CD4-positive, CD25-positive, alpha-beta regulatory T cell (primary cell): ENCODE measurements at places on chromosomes 1 and 21. TPM values are rescaled to one million over a fixed set of nuclear protein-coding genes. Genes with fewer than 3 reads are reported as not detected.

GRCh38 chr1:232594768-232595698 lies 34.9 kb downstream of the SIPA1L2 start:
- H3K4me1 ChIP-seq, result no peaks in the 10 kb centered on the region
- H3K36me3 ChIP-seq, result no peaks in the 10 kb centered on the region
- no peak overlapping the region for H3K27ac ChIP-seq
- no peak for DNase-seq

DNA sequence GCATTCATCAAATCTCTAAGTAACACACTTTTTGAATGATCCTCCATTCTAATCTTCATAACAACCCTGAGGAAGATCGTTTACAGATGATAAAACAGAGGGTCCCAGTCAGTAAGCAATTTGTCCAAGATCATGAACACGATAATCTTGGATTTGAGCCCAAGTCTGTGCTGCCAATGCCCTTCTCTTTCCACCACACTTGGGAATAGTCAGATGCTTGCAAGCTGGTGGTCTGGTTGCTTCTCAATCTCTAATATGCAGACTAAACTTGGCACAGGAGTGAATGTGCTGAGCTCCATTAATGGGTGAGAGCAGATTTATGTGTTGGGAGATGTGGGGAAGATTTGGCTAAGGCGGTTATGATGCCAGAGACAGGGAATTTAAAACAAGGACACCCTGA lies 430.6 kb upstream of the DAB1 start:
- H3K4me1 ChIP-seq, result no peaks in the 10 kb centered on the region
- no peak for DNase-seq
- no peak overlapping the region for H3K27ac ChIP-seq
- H3K27me3 ChIP-seq, result no peaks in the 10 kb centered on the region
- no peaks in the 10 kb centered on the region for H3K36me3 ChIP-seq
- no peak overlapping the region for H3K4me3 ChIP-seq

- no peak overlapping the region for H3K4me3 ChIP-seq
- no peaks in the 10 kb centered on the region for H3K27me3 ChIP-seq
- DNase-seq, result no peak
- H3K36me3 ChIP-seq, result no peaks in the 10 kb centered on the region
- no peak overlapping the region for H3K27ac ChIP-seq
These were observed 255.0 kb upstream of the ADGRL2 start for GRCh38 chr1:81545734-81546133.

- no peak for DNase-seq
- H3K4me1 ChIP-seq, result no peaks in the 10 kb centered on the region
- H3K27me3 ChIP-seq, result no peaks in the 10 kb centered on the region
- no peak overlapping the region for H3K27ac ChIP-seq
- H3K36me3 ChIP-seq, result no peaks in the 10 kb centered on the region
These were observed 1995.8 kb downstream of the NCAM2 start for GRCh38 chr21:22993822-22994574.

- no peak overlapping the region for H3K27ac ChIP-seq
- no peak for DNase-seq
- no peak overlapping the region for H3K4me3 ChIP-seq
- H3K27me3 ChIP-seq, result no peaks in the 10 kb centered on the region
- no peaks in the 10 kb centered on the region for H3K36me3 ChIP-seq
- H3K4me1 ChIP-seq, result no peaks in the 10 kb centered on the region
These were observed 77.7 kb downstream of the ST6GALNAC5 start for GRCh38 chr1:76944942-76945341.

DNA sequence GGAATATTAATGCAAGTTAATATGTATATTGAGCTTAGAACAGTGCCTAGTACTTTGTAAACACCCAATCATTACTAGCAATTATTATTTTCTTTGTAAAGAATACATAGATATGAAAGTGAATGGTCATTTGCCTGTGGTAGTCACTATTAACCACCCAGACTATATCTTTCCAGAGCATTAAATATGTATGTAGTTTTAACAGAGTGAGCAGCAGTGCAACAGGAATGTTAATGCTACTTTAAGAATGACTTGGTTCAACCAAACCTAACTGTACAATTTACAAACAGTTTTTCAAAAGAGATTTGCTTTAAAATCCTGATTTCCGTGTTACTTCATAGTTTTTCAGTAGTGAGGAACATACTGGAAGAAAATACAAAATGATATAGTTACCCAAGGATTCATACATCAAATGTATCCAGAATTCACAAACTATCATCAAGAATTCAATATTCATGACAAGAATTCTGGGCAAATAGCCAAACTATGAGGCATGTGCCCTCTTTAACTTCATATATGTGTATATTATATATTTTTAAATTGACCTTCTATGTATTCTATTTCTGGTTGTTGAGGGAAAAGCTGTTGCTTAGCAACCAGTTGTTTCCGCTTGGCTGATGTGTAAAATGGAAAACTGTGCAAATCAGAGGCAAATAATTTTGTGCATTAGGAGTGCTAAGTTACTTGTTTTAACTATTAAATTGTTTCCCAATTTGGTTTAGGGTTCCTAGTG lies 34.9 kb upstream of the IVNS1ABP start:
- H3K36me3 ChIP-seq, result no peaks in the 10 kb centered on the region
- no peaks in the 10 kb centered on the region for H3K27me3 ChIP-seq
- no peaks in the 10 kb centered on the region for H3K4me1 ChIP-seq
- no peak for DNase-seq
- H3K4me3 ChIP-seq, result no peak overlapping the region
- no peak overlapping the region for H3K27ac ChIP-seq

DNA sequence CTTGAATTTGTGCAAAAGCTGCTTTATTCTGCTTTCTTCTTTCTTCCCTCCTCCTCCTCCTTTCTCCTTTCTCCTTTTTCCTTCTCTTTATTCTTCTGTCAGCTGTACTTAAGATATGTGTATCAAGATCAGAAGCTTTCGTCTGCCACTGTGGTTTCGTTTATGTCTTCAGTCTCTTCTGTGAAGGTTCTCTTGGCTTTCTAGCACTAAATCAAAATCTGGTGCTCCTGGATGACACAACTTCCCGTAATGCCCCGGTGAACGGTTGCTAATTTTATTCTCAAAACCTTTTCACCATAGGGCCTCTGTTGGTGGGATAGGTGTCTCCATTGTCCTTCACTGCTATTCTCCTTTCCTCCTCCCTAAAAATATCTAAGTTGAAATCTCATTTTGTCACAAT lies 5.0 kb downstream of the ATF6 start:
- H3K27ac ChIP-seq, result peak overlapping the region; percentile 50
- DNase-seq, result no peak
- H3K4me1 ChIP-seq, result peaks cover 64% of the 10 kb centered on the region

DNA sequence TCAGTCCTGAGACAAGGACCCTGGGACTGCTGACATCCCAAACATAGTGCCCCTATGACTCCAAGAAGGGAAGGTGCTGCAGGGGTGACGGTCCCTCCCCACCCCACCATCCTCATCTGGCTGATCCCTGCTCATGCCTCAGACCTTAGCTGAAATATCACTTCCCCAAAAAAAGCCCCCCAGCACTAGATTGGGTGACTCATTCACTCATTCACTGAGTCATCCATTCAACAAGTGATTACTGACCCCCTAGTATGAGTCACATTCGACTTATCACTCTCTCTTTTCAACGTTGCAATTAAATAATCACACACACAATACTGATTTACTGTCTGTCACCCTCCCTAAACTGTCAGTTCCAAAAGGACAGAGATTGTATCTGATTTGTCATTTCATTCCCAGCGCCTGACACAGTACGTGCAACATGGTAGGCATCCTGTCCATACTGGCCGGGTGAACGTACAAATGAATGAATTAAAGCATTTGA lies 48.6 kb downstream of the HIVEP3 start:
- H3K27ac ChIP-seq, result no peak overlapping the region
- H3K4me1 ChIP-seq, result peaks cover 11% of the 10 kb centered on the region
- DNase-seq, result no peak
- no peaks in the 10 kb centered on the region for H3K36me3 ChIP-seq

GRCh38 chr1:230611878-230612235 lies 30.4 kb upstream of the COG2 start:
- no peaks in the 10 kb centered on the region for H3K4me1 ChIP-seq
- no peaks in the 10 kb centered on the region for H3K36me3 ChIP-seq

- no peaks in the 10 kb centered on the region for H3K27me3 ChIP-seq
- DNase-seq, result no peak
- no peak overlapping the region for H3K4me3 ChIP-seq
- H3K36me3 ChIP-seq, result no peaks in the 10 kb centered on the region
- no peak overlapping the region for H3K27ac ChIP-seq
- no peaks in the 10 kb centered on the region for H3K4me1 ChIP-seq
These were observed 357.6 kb downstream of the KIF26B start for GRCh38 chr1:245512181-245512888.

DNA sequence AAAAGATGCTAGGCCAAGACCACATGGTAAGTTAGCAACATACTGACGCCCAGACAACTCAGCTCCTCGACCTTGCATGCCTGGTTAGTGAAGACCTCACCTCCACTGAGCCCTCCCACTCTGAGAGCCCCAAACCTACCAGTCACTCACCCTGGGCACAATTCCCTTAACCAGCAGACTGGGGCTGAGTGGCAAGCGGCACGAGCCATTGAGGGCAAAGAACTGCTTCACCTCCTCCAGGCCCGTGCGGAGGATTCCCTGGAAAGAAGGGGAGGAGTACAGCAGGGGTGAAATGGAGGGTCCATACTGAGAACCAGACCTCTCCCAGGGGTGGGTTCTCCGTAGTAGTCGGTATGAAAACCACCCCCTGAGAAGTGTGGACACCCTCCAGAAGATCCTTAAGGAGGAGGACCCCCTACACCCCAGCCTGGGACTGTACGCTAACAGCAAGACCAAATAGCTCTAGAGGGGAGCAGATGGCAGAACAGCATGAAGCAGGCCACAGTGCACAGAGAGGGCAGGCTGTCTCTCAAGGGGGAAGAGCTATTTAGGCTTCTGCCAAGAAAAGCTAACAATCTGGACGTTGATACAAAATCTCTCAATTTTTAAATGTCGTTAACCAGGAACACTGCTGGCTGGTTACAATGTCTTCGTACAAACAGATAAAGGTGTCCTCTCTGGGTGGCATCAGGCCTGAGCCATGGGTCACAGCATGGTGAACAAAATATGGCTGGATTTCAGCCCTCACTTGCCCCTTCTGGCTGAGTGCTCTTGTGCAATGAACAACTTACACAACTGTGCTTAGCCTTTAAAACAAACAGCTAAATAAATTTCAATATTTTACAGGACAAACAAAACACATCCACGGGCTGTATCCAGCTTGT lies 31.0 kb upstream of the PPP1R15B start:
- peaks cover 8% of the 10 kb centered on the region for H3K4me1 ChIP-seq
- H3K36me3 ChIP-seq, result peaks cover 45% of the 10 kb centered on the region
- no peaks in the 10 kb centered on the region for H3K27me3 ChIP-seq
- no peak overlapping the region for H3K4me3 ChIP-seq
- no peak overlapping the region for H3K27ac ChIP-seq

DNA sequence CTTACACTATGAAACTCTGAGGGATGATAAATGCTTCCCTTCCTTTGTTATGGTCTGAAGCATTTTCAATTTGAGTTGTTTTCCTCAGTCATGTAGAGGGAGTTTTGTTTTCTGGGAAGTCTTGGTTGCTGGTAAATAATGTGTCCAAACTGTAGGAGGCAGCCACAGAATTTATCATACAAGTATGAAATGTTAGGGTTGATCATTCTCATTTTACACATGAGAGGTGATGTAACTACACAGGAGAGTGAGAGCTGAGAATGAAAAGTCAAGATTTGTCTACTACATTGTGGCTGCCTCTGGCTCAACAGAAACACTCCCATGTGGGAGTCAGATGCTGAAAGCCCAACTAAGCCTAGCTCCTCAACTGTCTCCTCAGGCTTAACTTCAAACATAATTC lies 182.5 kb upstream of the SGIP1 start:
- H3K4me3 ChIP-seq, result peak overlapping the region; percentile 78
- no peak for DNase-seq
- H3K36me3 ChIP-seq, result peaks cover 10% of the 10 kb centered on the region
- no peaks in the 10 kb centered on the region for H3K27me3 ChIP-seq
- peaks cover 99% of the 10 kb centered on the region for H3K4me1 ChIP-seq
- H3K27ac ChIP-seq, result peak overlapping the region; percentile 86

DNA sequence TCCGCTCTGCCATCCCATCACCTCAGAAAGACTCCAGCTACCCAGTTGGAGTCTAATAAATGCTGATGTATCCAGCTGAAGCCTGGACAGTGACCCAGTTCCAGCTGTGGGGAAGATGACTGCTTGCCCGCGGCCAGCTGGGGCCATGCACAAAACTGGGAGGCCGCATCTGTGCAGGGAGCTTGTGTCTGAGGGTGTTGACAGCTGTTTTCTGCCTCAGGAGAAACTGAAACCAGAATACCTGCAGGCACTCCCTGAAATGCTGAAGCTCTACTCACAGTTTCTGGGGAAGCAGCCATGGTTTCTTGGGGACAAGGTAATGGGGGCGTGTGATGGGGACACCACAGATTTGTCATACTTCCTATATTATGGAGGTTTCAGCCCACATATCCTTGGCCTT lies 3.2 kb downstream of the GSTM2 start:
- H3K36me3 ChIP-seq, result no peaks in the 10 kb centered on the region
- no peaks in the 10 kb centered on the region for H3K27me3 ChIP-seq
- H3K4me3 ChIP-seq, result no peak overlapping the region
- DNase-seq, result no peak

- H3K4me1 ChIP-seq, result no peaks in the 10 kb centered on the region
- no peak overlapping the region for H3K4me3 ChIP-seq
- no peak for DNase-seq
- H3K27me3 ChIP-seq, result peaks cover 11% of the 10 kb centered on the region
- no peaks in the 10 kb centered on the region for H3K36me3 ChIP-seq
These were observed 126.6 kb downstream of the C1orf21 start for GRCh38 chr1:184513421-184513820.

DNA sequence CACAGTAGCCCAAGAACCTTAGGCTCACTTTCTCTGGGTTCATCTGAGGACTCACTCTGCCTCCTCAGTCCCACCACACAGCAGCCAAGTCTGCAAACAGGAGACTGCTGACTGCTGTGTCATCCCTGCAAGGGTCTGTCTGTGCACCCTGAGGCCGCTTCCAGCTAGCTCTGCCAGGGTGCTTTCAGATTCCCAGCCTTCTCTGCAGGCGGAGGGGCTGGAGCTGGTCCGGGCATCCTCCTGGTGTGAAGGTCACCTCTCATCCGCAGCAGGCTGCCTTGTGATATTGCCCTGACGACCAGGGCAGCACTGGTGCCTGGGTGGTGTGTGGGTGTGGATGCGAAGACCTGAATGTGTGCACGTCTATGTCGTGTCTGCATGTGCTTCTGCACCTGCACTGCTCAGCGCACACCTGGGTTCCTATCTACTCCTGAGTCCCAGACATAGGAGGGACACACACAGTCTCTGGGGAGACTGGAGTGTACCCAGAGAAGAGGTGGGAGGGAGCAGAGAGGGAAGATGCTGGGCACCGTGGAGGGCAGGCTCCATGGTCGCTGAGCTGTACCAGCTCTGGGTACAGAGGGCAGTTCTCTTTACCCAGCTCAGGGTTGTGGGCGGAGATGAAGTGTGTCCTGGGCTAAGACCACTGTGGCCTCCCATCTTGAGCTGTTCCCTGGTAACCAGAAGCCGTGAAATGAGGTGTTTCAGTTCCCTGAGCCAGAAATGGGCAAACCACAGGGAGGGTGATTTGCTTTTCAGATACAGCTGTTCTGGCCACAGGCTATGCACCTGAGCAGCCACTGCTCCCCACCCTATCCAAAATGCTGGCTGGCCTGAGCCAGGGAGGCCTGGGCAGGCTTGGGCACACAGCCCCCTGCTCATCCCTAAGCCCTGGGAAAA lies 160.9 kb upstream of the CSF3R start:
- H3K27ac ChIP-seq, result no peak overlapping the region
- H3K4me3 ChIP-seq, result no peak overlapping the region
- H3K27me3 ChIP-seq, result no peaks in the 10 kb centered on the region
- no peaks in the 10 kb centered on the region for H3K36me3 ChIP-seq
- no peak for DNase-seq

The C4BPB gene
- 0.72 TPM for total RNA-seq

The MANEAL gene
- total RNA-seq, result 0.69 TPM

The SOAT1 gene
- total RNA-seq, result 40.7 TPM

The LRRC38 gene
- total RNA-seq, result not detected

The COL16A1 gene
- total RNA-seq, result not detected

The SPATA45 gene
- total RNA-seq, result not detected
